ENCODE measurements at places on chromosomes 13 and 19. TPM values are rescaled to one million over a fixed set of nuclear protein-coding genes. Genes with fewer than 3 reads are reported as not detected.

DNA sequence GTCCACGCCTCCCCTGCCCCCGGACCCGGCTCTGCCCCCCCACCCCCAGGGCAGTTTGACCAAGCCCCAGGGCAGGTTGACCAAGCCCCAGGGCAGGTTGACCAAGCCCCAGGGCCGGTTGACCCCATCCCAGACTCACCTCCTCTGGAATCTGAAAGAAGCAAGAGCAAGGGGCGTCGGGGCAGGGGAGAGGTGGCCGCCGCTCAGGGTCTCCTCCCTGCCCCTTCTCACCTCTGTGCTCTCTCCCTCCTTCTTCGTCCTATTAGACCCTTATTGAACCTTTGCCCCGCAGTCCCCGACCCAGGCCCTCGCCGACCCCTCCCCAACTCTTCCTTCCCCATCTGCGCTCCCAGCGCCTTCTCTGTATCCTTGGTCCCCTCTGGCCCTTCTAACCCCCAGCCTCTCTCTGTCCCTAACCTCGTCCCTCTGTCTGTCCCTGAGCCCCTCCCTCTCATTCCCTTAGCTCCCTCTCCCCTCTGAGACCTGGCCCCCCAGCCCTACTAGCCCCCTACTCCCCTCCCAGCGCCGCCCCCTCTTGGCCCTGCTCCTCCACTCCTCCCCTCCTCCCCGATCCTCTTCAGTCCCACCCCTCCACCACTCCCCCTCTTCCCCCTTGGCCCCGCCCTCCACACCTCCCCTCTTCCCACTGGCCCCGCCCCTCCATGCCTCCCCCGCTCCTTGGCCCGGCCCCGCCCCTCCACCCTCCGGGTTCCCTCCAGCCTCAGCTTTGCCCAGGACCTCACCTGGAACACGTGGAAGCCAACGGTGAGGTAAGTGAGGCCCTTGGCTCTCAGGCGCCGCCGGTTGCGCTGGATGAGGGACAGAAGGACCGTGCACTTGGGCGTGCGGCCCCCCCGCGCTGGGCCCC is 7.6 kb downstream of the CAPN12 start:
- H3K4me3 ChIP-seq: no peak overlapping the region
- no peak for DNase-seq
- H3K4me1 ChIP-seq: peaks cover 11% of the 10 kb centered on the region
- H3K27me3 ChIP-seq: peaks cover 35% of the 10 kb centered on the region

GRCh38 chr19:45995715-45996385 is 583 bp downstream of the CCDC61 start:
- H3K4me1 ChIP-seq: peaks cover 27% of the 10 kb centered on the region
- no peak overlapping the region for H3K27ac ChIP-seq
- no peak for DNase-seq
- no peak overlapping the region for H3K4me3 ChIP-seq
- peaks cover 24% of the 10 kb centered on the region for H3K27me3 ChIP-seq
- no peaks in the 10 kb centered on the region for H3K36me3 ChIP-seq

The ZNF611 gene
- 25.7 TPM for total RNA-seq

DNA sequence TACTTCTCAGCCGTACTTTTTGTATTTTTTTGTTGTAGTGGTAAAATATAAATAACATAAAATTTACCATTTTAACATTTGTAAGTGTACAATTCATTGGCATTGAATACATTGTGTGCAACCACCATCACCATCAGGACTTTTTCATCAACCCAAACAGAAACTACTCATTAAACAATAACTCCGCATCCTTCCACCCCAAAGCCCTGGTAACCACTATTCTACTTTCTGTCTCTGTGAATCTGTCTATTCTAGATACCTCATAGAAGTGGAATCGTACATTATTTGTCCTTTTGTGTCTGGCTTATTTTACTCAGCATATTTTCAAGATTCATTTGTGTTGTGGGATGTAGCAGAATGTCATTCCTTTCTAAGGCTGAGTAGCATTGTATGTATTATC is 38.5 kb downstream of the USPL1 start:
- DNase-seq: no peak
- peaks cover 16% of the 10 kb centered on the region for H3K36me3 ChIP-seq
- no peak overlapping the region for H3K4me3 ChIP-seq
- H3K4me1 ChIP-seq: no peaks in the 10 kb centered on the region
- no peak overlapping the region for H3K27ac ChIP-seq

DNA sequence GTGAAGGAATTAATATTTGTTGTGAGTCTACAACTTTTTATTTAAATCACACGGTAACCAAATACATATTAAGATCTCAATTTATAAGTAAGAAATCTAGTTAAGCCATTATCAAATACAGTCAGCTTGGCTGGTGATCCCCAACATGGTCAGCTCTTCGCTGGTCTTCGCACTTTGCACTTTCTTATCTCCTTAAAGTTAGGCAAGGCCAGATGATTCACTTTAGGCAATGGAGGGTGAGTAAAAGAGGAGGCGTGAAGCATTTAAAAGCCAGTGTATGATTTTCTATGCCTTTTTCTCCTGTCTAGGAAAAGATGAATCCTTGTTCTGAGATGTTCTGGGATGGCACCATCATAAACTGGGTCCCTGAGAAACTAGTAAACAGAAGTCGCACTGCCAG is 793.7 kb upstream of the ARGLU1 start:
- no peaks in the 10 kb centered on the region for H3K4me1 ChIP-seq
- no peaks in the 10 kb centered on the region for H3K36me3 ChIP-seq
- H3K27me3 ChIP-seq: no peaks in the 10 kb centered on the region
- no peak for DNase-seq
- H3K4me3 ChIP-seq: no peak overlapping the region

- H3K36me3 ChIP-seq: peaks cover 2% of the 10 kb centered on the region
- peaks cover 22% of the 10 kb centered on the region for H3K27me3 ChIP-seq
- H3K4me1 ChIP-seq: peaks cover 13% of the 10 kb centered on the region
- no peak overlapping the region for H3K27ac ChIP-seq
- DNase-seq: no peak
These were observed 4.1 kb downstream of the KPTN start for GRCh38 chr19:47479701-47480503.

DNA sequence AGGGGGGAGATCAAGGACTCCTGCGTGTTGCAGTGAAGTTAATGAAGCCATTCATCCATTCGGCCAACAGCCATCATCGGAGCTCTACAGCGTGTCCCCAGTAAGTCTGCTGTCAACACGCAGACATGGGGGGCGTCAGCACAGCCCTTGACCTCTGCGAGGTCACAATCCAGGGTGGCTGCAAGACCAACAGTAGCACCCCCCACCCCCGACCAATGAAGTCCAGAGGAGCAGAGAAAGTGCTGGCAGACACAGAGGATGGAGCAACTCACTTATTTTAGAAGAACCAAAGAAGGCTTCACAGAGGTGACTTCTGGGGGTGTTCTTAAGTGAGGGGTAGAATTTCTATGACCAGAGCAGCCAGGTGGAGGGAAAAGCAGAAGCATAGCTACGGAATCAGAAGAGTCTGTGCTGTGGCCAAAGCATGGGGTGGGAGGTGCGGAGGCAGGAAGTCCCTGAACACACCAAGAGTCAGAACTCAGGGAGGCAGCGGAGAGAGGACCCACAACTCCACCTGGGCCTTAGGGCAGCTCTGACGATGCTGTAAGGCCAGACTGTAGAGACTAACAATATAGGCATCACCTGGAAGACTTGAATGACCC is 185.4 kb downstream of the FOXO1 start:
- no peak overlapping the region for H3K4me3 ChIP-seq
- no peak for DNase-seq
- H3K36me3 ChIP-seq: no peaks in the 10 kb centered on the region

The RPS16 gene
- total RNA-seq: 2,116 TPM

- H3K27me3 ChIP-seq: no peaks in the 10 kb centered on the region
- peaks cover 20% of the 10 kb centered on the region for H3K4me1 ChIP-seq
- H3K27ac ChIP-seq: peak overlapping the region; percentile 96
- H3K36me3 ChIP-seq: no peaks in the 10 kb centered on the region
- peak; percentile 64 for DNase-seq
- peak overlapping the region; percentile 99 for H3K4me3 ChIP-seq
These were observed 1.5 kb upstream of the PNPLA6 start for GRCh38 chr19:7533925-7534480.

The RAB20 gene
- 0.59 TPM for total RNA-seq

The THSD1 gene
- 0.75 TPM for total RNA-seq

The EPSTI1 gene
- not detected for total RNA-seq

GRCh38 chr13:50760751-50761150 is 82.7 kb downstream of the DLEU7 start:
- no peak overlapping the region for H3K4me3 ChIP-seq
- H3K27me3 ChIP-seq: no peaks in the 10 kb centered on the region
- H3K36me3 ChIP-seq: peaks cover 14% of the 10 kb centered on the region
- H3K4me1 ChIP-seq: peaks cover 56% of the 10 kb centered on the region
- no peak for DNase-seq

GRCh38 chr13:107669391-107669993 is 545.8 kb downstream of the LIG4 start:
- no peak overlapping the region for H3K4me3 ChIP-seq
- no peak overlapping the region for H3K27ac ChIP-seq
- no peaks in the 10 kb centered on the region for H3K27me3 ChIP-seq
- H3K36me3 ChIP-seq: no peaks in the 10 kb centered on the region
- DNase-seq: no peak

DNA sequence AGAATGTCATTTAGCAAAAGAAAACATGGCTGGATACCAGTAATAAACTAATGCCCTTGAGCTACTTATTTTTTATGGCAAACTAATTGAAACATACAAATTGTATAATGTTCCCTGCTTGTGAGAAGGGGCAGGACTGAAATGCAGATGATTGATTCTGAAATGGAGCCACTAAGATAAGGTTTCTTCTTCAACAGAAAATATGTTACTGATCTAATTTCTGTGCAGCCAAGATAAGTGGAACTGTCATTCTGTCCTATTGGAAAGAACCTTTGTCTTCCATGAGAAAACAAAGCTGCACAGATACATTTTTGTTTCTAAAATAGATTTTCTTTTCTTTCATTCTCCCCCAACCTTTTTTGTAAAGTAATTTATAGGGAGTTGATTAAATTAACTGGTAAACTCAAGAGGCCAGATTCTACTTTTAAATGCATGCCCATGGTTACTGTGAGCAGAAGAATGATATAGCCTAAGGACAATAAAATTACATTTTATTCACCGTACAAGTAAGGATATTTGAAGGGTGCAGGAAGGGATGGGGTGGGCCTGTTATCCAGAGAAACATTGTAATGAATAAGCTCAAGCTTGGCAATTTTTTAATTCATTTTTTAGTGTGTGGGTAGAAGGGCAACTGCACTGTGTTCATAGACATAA is 39.9 kb downstream of the STARD13 start:
- DNase-seq: no peak
- no peaks in the 10 kb centered on the region for H3K27me3 ChIP-seq
- peak overlapping the region; percentile 81 for H3K27ac ChIP-seq
- no peak overlapping the region for H3K4me3 ChIP-seq
- H3K36me3 ChIP-seq: peaks cover 15% of the 10 kb centered on the region

GRCh38 chr19:47994209-47994802 is at the start of gene ELSPBP1:
Gene ELSPBP1 (plus strand): TSS chr19:47994632. CDS start chr19:48008668, 14,036 bp downstream.
- no peaks in the 10 kb centered on the region for H3K4me1 ChIP-seq
- peaks cover 38% of the 10 kb centered on the region for H3K27me3 ChIP-seq
- H3K4me3 ChIP-seq: no peak within 1 kb of the TSS
- no peak within 1 kb of the TSS for H3K27ac ChIP-seq

DNA sequence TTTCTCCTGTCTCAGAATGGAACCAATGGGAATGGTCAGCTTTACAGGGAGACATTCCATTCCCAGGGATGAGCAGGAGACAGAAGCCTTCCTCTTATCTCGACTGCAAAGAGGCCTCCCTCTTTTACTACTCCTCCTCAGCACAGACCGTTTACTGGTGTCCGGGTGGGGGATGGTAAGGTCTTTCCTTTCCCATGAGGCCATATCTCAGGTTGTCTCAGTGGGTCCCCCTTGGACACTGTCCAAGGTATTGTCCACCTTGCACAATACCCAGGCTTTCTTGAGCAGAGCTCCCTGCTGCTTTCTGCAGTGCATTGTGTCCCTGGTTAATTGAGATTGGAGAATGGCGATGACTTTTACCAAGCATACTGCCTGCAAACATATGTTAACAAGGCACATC is 7.5 kb upstream of the ZNF808 start:
- peaks cover 3% of the 10 kb centered on the region for H3K36me3 ChIP-seq
- DNase-seq: no peak
- no peak overlapping the region for H3K4me3 ChIP-seq

The PGPEP1 gene
- total RNA-seq: 5.2 TPM

DNA sequence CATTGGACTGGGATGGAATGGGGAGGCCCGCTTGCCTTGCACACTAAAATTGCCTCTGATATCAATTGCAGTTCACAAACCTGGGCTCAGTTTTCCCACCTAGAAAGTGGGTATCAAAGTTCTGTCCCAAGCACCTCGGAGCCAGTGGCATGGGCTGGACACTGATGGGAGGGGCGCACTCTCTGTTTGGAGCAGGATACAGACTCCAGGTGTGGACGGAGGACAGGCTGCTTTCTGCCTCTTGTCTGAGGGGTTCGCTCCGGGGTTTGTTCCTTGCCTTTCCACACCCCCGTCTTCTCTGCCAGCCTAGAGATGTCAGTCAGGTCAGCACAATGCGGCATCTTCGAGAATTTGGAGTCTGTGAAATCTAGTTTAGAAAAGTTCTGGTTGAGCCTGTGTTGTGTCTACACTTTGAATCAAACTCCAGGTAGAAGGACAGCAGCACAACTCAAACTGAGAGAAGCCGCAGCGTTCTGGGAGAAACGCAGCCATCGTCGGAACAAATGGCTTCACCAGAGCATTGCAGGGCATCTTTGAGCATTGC is 141.9 kb downstream of the TEX29 start:
- H3K4me3 ChIP-seq: no peak overlapping the region
- H3K27ac ChIP-seq: no peak overlapping the region
- H3K27me3 ChIP-seq: peaks cover 38% of the 10 kb centered on the region
- DNase-seq: no peak
- H3K4me1 ChIP-seq: no peaks in the 10 kb centered on the region

The ZNF844 gene
- total RNA-seq: 9.4 TPM

DNA sequence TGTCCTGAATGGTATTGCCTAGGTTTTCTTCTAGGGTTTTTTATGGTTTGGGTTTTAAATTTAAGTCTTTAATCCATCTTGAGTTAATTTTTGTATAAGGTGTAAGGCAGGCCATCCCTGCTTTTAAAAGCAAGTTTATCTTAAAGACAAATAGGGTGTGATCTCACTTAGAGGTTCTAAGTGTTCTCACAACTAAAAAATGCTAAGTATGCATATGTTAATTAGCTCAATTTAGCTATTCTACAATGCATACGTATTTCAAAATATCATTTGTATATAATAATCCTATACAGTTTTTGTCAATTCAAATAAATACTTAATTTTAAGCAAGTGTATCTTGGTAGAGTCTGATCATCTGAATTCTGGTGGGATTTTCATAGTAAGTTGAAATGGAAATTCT is 50.4 kb downstream of the MBNL2 start:
- no peaks in the 10 kb centered on the region for H3K27me3 ChIP-seq
- peaks cover 14% of the 10 kb centered on the region for H3K36me3 ChIP-seq
- H3K4me3 ChIP-seq: no peak overlapping the region
- peaks cover 20% of the 10 kb centered on the region for H3K4me1 ChIP-seq

The OR7C1 gene
- total RNA-seq: not detected

- H3K4me3 ChIP-seq: no peak overlapping the region
- H3K4me1 ChIP-seq: peaks cover 8% of the 10 kb centered on the region
- no peaks in the 10 kb centered on the region for H3K27me3 ChIP-seq
- peaks cover 4% of the 10 kb centered on the region for H3K36me3 ChIP-seq
These were observed 595.8 kb downstream of the PCDH9 start for GRCh38 chr13:66634384-66634783.

The DLEU7 gene
- total RNA-seq: 0.51 TPM

- no peak overlapping the region for H3K27ac ChIP-seq
- no peaks in the 10 kb centered on the region for H3K36me3 ChIP-seq
- H3K4me1 ChIP-seq: no peaks in the 10 kb centered on the region
- H3K4me3 ChIP-seq: no peak overlapping the region
- H3K27me3 ChIP-seq: peaks cover 36% of the 10 kb centered on the region
These were observed 58.9 kb upstream of the TM9SF2 start for GRCh38 chr13:99442273-99442895.

Measured in neural crest cell (in vitro differentiated cells).